ENCODE measurements at places on chromosomes 1 and 21.

DNA sequence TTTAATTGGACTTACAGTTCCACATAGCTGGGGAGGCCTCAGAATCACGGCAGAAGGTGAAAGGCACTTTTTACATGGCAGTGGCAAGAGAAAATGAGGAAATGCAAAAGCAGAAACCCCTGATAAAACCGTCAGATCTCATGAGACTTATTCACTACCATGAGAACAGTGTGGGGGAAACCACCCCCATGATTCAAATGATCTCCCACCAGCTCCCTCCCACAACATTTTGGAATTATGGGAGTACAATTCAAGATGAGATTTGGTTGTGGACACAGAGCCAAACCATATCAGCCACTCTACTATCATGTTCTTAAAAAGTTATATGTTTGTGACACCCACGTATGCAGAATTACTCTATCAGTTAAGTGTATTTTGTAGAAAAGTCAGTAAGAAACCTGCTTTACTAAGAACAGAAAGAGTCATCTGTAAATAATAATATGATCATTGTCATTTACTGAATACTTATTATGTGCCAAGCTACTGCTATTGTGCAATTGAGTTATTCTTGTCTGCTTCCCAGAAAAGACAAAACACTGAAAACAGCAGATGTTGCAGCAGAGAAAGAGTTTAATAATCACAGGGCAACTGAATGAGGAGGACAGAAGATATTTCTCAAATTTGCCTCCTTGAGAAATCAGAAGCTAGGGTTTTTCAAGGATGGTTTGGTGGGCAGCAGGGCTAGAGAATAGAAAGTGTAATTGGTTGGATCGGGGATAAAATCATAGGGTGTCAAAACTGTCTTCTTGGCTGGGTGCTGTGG, 207.7 kb upstream of the FGGY start:
- DNase-seq = no peak

GRCh38 chr1:54601730-54602129, 21.6 kb downstream of the FAM151A start:
- DNase-seq = no peak

GRCh38 chr21:37454869-37455503, 88.4 kb downstream of the DYRK1A start:
- DNase-seq = no peak

DNA sequence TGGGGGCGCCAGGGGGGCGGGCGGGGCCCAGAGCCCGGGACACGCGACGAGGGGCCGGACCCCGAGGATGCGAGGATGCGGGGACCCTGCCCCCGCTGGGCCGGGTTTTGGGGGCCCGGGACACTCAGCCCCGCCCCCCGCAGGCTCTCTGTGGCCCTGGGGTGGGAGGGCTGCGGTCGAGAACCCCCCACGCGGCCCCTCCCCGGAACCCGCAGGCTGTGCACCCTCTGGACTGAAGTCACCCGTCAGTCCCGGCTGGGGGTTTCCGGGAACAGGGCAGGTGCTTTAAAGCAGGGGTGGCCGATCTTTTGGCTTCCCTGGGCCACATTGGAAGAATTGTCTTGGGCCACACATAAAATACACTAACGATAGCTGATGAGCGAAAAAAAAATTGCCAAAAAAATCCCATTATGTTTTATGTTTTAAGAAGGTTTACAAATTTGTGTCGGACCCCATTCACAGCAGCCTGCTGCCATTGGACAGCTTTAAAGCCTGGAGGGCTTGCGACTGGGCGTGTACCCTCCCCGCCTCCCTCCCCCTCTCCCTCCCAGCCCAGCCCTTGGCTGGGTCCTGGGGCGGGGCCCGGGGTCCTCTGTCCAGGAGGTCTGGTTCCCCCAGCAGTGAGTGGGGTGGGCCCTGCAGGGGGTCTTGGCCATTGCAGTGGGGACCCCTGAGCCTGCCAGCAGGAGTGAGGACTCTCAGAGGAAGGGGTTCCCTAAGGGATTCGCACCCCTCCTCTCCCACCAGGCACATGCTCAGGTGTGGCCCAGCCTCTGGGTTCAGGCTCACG, 21.6 kb upstream of the C1orf159 start:
- DNase-seq = no peak

- DNase-seq = no peak
Observed at GRCh38 chr1:183304440-183305107, 113.6 kb downstream of the NMNAT2 start.

DNA sequence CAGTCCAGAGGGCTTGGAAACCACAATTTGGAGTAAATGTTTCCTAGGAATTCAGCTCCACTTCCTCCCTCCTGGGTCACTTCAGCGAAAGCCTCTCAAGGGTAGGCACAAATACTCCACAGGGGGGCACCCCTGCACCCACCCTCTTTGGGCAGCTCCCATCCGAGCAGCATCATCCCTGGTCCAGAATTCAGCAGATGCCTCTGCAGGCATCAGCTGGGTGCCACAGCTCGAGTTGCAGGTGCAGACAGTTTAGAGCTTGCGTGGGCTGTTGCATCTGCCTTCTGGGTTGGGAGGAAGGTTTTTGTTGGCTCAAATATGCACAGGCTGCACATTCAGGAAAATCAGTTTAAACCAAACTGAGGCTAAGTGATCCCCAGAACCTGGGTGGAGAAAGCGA, 25.0 kb downstream of the KANK4 start:
- DNase-seq = peak; percentile 42

- DNase-seq = no peak
Observed at GRCh38 chr1:175792136-175792535, 48.7 kb upstream of the TNR start.

- no peak for DNase-seq
Observed at GRCh38 chr21:46486481-46487126, 27.9 kb downstream of the DIP2A start.

- no peak for DNase-seq
Observed at GRCh38 chr1:94180650-94181049, 56.7 kb downstream of the ARHGAP29 start.

DNA sequence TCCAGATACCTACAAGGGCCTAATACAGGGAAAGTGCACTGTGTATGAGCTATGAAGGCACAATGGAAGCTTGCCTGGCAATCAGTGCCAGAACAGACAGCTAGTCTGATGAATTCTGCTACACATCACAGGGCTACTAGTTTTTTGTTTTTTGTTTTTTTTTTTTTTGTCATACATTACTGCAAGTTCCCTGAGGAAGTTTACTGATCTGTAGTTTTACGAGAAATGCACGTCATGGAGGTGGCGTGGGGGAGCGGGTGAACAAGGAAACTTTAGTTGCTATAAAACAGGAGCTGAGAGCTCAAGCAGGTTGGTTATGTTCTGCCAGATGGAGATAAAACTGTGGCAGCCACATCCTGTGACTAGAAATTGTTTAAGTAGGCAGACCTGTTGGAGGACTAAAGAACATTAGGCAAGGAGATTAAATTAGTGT, 17.7 kb downstream of the PTPRC start:
- DNase-seq = no peak

GRCh38 chr1:155086128-155086741, 7.6 kb downstream of the EFNA3 start:
- DNase-seq = peak; percentile 74

DNA sequence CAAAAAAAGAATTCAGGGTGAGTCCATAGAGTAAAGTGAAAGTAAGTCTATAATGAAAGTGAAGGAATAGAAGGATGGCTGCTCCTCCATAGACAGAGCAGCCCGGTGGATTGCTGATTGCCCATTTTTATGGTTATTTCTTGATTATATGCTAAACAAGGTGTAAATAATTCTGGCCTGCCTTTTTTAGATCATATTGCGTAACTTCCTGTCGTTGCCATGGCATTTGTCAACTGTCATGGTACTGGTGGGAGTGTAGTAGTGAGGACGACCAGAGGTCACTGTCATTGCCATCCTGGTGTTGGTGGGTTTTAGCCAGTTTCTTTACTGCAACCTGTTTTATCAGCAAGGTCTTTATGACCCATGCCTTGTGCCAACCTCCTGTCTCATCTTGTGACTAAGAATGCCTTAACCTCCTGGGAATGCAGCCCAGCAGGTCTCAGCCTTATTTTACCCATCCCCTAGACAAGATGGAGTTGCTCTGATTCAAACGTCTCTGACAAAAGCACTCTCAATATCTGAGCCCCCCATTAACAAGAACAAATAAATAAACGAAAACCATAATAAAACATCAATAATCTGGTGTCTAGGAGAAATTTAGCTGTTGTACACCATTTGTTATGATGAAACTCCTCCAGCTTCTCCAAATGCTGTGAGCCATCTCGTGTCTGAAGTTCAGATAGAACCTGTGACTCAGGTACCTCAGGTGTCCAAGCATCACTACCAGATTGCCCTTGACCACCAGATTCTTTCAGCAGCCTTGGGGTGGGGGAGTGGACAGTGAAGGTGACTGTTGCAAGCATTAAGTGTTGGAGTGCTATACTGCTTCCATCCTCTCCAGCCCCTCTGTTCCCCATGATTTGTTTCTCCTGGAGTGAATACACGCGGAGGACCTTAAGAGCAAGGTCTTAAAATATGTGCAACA, 36.0 kb downstream of the EBNA1BP2 start:
- DNase-seq = no peak

DNA sequence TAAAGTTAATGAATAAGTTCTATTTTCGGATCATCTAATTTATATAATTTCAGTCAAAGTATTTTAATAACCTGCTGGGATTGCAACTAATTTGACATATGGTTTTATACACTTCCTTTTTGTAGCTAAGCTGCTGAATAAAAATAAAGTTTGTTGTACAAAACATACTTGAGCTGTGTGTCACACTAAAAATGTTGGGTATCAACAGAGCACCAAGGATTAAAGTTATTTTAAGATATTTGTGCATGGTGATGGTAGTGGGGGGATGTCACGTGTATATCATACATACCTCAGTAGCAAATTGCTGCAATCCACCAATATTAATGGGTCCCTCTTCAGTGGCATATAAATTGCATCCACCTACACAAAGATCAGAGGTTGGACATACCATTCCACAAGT, 199.6 kb downstream of the DPYD start:
- DNase-seq = no peak

- no peak for DNase-seq
Observed at GRCh38 chr1:63651161-63651701, 58.0 kb downstream of the PGM1 start.

- DNase-seq = no peak
Observed at GRCh38 chr1:119869995-119870394, 26.3 kb downstream of the ADAM30 start.

- DNase-seq = no peak
Observed at GRCh38 chr1:229132106-229132443, 138.8 kb upstream of the RAB4A start.

- DNase-seq = no peak
Observed at GRCh38 chr1:154329551-154330131, 4.3 kb downstream of the ATP8B2 start.

DNA sequence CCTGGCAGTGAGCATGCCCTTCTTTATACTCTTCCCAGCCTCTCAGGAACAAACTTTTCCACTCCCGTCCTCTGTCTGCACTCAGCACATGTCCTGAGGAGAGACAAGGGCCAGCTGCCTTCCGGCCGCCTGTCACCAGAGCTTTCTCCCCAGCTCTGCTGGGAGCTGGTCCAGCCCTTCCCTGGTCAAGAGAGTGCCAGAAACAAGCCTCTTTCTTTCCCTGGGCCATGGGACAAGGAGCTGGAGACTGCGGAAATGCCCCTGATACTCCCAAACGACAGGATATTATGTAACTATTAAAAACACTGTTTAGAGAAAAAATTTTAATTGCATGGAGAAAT, 10.4 kb downstream of the LAMB3 start:
- no peak for DNase-seq

DNA sequence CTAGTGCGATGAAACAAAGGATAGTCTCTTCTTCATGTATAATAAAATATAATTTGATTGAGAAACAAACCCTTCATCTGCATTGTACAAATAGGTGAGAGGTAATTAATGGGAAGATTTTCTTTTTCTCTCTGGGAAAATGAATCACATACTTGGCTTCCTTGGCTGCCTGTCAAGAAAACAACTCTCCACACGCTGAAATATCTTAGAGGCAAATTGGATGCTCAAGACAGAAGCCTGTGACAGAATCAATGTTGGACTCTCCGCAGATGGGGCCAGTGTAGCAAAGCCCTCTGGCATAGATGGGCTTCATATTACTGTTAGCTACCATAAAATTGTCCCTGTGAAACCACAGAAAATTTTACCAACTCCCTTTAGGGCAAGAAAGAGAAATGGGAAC, 186.6 kb downstream of the GRIK1 start:
- no peak for DNase-seq

GRCh38 chr1:116453906-116454305, 80.9 kb downstream of the ATP1A1 start:
- DNase-seq = no peak

- no peak for DNase-seq
Observed at GRCh38 chr1:180271272-180272255, 41.5 kb downstream of the LHX4 start.

- peak; percentile 75 for DNase-seq
Observed at GRCh38 chr1:197915862-197916499, 1.2 kb upstream of the LHX9 start.

DNA sequence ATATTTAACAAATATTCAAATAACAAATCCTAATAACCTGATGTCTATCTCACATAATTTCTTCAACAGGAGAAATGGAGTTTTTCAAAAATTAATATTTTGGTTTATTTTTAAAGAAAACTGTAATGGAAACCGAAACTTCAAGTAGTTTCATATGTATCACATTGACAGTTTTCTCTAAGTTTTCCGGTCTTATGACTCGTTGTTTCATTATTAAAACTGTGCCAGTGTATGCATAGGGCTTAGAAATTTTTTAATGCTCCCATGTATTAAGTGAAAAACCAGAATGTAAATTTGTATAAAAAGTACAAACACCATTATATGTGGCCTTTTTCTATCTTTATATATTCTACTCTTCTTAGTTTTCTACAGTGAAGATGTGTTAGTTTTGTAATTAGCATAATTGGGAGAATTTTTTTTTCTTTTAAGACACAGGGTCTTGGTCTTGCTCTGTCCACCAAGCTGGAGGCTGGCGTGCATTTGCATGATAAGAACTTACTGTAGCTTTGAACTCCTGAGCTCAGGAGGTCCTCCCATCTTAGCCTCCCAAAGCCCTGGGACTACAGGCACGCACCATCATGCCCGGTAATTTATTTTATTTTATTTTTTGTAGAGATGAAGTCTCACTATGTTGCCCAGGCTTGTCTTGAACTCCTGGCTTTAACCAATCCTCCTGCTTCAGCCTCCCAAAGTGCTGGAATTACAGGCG, 43.9 kb upstream of the SAMSN1 start:
- no peak for DNase-seq

- no peak for DNase-seq
Observed at GRCh38 chr1:46362158-46362557, 21.6 kb downstream of the NSUN4 start.

DNA sequence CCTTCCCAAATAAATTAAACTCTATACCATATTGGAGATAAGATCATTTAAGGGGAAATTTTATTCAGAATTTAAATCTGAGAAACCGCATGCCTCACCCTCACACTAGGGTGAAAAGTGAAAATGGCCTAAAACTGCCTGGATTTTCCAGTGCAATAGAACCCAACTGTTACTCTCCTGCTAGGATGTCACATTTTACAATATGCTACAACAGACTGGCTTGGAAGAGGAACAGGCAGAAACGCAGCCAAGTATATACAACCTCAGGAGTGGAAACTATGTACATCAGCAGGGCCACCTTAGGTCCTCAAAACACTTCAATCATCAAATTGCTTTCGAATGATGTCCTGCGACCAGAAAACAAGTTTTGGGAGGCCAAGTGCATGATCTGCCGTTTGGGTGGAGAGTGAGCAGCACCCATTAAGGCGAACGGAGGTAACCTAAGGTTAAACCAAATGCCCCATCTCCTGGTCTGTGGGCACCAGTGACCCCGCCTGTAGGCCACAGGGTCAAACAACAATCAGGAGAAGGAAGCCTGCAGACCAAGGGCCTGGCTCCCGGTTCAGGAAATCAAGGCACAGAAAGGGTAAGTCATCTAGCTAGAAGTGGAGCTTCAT, 4.9 kb downstream of the RCAN1 start:
- DNase-seq = no peak

- no peak for DNase-seq
Observed at GRCh38 chr1:14310476-14310875, 288.0 kb upstream of the KAZN start.
